ENCODE measurements at places on chromosomes 12 and 14. TPM values are rescaled to one million over a fixed set of nuclear protein-coding genes. Genes with fewer than 3 reads are reported as not detected.

The EFS gene
- total RNA-seq, result 15.2 TPM

The SLC39A2 gene
- total RNA-seq, result not detected

The KCNC2 gene
- total RNA-seq, result not detected

The CSRNP2 gene
- total RNA-seq, result 25.1 TPM

The PSEN1 gene
- 35.5 TPM for total RNA-seq

The SCARB1 gene
- total RNA-seq, result 21.9 TPM

The LRRC10 gene
- not detected for total RNA-seq

The CARMIL3 gene
- 0.07 TPM for total RNA-seq

The TGM1 gene
- total RNA-seq, result 0.63 TPM

The MYF5 gene
- not detected for total RNA-seq

The NPFF gene
- total RNA-seq, result not detected

The COX8C gene
- not detected for total RNA-seq

The PDE3A gene
- 1.6 TPM for total RNA-seq

The DEGS2 gene
- not detected for total RNA-seq

The OR6C2 gene
- not detected for total RNA-seq

The MMP14 gene
- total RNA-seq, result 227 TPM

The HOXC5 gene
- total RNA-seq, result 0.80 TPM

The CMKLR1 gene
- total RNA-seq, result not detected

The OR6C1 gene
- total RNA-seq, result not detected

The KRT74 gene
- total RNA-seq, result not detected

The FGF6 gene
- total RNA-seq, result not detected

The LIN7A gene
- 2.2 TPM for total RNA-seq

The ATXN7L3B gene
- 20.5 TPM for total RNA-seq

The RAD9B gene
- not detected for total RNA-seq

The CCDC177 gene
- not detected for total RNA-seq

The CCDC175 gene
- total RNA-seq, result not detected

The CMA1 gene
- total RNA-seq, result not detected

The STXBP6 gene
- total RNA-seq, result 0.63 TPM

The FOXA1 gene
- 8.2 TPM for total RNA-seq

The ARMH4 gene
- total RNA-seq, result 5.8 TPM

The SLC10A1 gene
- total RNA-seq, result not detected

The NELL2 gene
- total RNA-seq, result 0.46 TPM

The KRT73 gene
- not detected for total RNA-seq

The PTGER2 gene
- 2.2 TPM for total RNA-seq

The TESPA1 gene
- total RNA-seq, result not detected

The KSR2 gene
- 0.29 TPM for total RNA-seq

The CORO1C gene
- total RNA-seq, result 157 TPM

The C1QL4 gene
- total RNA-seq, result not detected

The DLGAP5 gene
- 58.4 TPM for total RNA-seq

The LMNTD1 gene
- total RNA-seq, result not detected

The DACT1 gene
- 3.4 TPM for total RNA-seq

The ARHGEF25 gene
- 1.3 TPM for total RNA-seq

The TSPAN11 gene
- total RNA-seq, result 1.3 TPM

The HDAC7 gene
- total RNA-seq, result 70.2 TPM

The LMO3 gene
- total RNA-seq, result not detected

Data from epithelial cell of proximal tubule (primary cell).